ENCODE measurements at places on chromosomes 2 and 18. TPM values are rescaled to one million over a fixed set of nuclear protein-coding genes. Genes with fewer than 3 reads are reported as not detected.
A peak's percentile ranks its signal among the peaks of the same experiment; 100 is the strongest.

GRCh38 chr2:48313036-48313877 lies 216.7 kb upstream of the STON1 start:
- DNase-seq = no peak
- no peaks in the 10 kb centered on the region for H3K4me1 ChIP-seq
- H3K27ac ChIP-seq = no peak overlapping the region
- H3K4me3 ChIP-seq = peak overlapping the region; percentile 95
- H3K36me3 ChIP-seq = no peaks in the 10 kb centered on the region
- H3K27me3 ChIP-seq = no peaks in the 10 kb centered on the region

DNA sequence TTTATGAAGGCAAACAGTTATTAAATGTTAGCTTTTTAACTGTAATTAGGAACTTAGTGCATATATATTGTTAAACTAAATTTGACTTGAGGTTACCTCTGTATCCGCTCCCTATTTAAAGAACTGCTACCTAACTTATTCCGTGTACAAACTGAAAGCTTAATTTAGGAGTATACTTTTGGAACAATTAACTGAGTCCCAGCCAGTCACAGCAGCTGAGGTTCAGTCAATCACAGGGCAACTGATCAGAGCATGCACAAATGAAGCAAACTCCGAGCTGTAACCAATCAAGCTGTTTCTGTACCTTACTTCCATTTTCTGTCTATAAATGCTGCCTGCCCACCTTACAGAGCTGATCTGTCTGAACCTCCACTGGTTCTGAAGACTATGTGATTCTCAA lies 61.2 kb downstream of the RAB3GAP1 start:
- no peak for DNase-seq
- no peak overlapping the region for H3K4me3 ChIP-seq
- peaks cover 1% of the 10 kb centered on the region for H3K4me1 ChIP-seq
- H3K36me3 ChIP-seq = no peaks in the 10 kb centered on the region
- no peak overlapping the region for H3K27ac ChIP-seq

The ZC3H15 gene
- polyA plus RNA-seq = 37.2 TPM

DNA sequence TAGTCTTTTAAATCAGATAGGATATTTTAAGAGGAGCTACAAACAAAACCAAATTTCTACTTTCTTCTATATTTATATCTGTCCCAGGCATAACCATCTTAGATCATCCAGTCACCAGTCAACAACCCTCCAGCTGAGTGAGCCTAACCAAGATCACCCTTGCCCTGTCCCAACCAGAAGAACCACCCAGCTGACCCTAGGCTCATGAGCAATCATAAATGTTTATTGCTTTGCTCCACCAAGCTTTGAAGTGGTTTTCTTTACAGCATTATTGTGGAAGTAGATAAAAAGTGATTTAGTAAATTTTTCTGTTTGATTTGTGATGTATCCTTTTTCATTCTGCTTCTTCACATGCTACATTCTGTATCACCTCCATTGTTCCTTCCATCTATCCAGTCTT lies 167.2 kb upstream of the PIEZO2 start:
- no peak overlapping the region for H3K4me3 ChIP-seq
- no peak for DNase-seq
- H3K36me3 ChIP-seq = no peaks in the 10 kb centered on the region

- no peak overlapping the region for H3K27ac ChIP-seq
- DNase-seq = no peak
- H3K4me1 ChIP-seq = peaks cover 2% of the 10 kb centered on the region
Observed at GRCh38 chr2:100130595-100131391, 11.6 kb downstream of the AFF3 start.

The SCN7A gene
- 31.2 TPM for polyA plus RNA-seq

The ICOS gene
- 0.40 TPM for polyA plus RNA-seq

DNA sequence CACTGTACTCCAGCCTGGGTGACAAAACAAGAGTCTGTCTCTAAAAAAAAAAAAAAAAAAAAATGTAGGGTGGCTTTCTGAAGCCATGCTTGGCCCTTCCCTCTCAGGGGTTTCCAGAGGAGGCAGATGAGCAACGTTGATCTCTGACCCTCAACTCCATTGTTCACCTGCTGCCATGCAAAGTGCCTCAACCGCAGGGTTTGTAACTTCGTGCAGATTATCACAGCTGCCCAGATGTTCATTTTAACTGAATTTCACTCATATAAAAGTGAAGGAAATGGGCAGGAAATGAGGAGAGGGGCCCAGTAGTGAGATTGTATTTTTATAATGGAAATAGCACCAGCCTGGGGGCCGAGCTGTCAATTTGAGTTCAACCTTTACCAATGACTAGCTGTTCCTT lies 14.9 kb upstream of the B3GNT2 start:
- H3K27ac ChIP-seq = no peak overlapping the region
- H3K4me1 ChIP-seq = no peaks in the 10 kb centered on the region
- H3K36me3 ChIP-seq = no peaks in the 10 kb centered on the region
- no peak for DNase-seq
- H3K27me3 ChIP-seq = no peaks in the 10 kb centered on the region
- H3K4me3 ChIP-seq = no peak overlapping the region

The B3GNT7 gene
- polyA plus RNA-seq = 4.8 TPM

- no peak overlapping the region for H3K27ac ChIP-seq
- no peak for DNase-seq
- H3K4me1 ChIP-seq = no peaks in the 10 kb centered on the region
Observed at GRCh38 chr18:61209801-61210200, 123.4 kb upstream of the CDH20 start.

DNA sequence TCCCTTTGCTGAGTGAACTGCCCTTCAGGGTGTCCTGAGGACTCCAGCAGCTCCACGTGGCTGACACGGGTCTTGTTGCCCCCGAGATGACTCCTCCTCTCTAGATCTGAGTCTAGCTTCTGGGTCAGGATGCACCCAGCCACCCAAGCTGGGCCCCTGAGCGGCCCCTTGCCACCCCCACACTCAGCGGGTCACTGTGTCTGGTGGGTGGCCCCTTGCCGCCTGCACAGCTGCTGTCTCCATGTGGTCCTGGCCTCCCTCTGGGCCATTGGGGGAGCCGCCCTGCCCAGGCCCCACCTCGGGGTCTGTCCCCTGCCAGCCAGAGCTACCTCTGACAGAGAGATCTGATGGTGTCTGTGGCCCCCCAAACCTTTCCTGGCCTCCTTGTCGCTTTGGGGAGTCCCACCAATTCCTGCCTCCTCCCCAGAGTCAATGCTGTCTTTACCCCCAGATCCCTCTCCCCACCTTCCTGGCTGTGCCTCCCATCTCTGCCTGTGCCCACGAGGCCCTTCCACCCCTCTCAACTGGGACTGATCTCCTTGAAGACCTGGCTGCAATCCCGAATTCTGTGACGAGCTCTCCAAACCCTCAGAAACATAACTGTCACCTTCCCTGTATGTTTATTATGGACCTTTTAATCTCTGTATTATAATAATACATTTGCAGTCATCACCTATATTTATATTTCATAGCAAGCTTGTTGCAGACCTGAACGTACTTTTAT lies 46.5 kb downstream of the TWIST2 start:
- no peak overlapping the region for H3K27ac ChIP-seq
- no peaks in the 10 kb centered on the region for H3K36me3 ChIP-seq
- peaks cover 17% of the 10 kb centered on the region for H3K4me1 ChIP-seq
- H3K27me3 ChIP-seq = no peaks in the 10 kb centered on the region

The UGT1A10 gene
- not detected for polyA plus RNA-seq

All from ovary (tissue), 10 donors.